ENCODE measurements at places on chromosomes 2 and 18.

DNA sequence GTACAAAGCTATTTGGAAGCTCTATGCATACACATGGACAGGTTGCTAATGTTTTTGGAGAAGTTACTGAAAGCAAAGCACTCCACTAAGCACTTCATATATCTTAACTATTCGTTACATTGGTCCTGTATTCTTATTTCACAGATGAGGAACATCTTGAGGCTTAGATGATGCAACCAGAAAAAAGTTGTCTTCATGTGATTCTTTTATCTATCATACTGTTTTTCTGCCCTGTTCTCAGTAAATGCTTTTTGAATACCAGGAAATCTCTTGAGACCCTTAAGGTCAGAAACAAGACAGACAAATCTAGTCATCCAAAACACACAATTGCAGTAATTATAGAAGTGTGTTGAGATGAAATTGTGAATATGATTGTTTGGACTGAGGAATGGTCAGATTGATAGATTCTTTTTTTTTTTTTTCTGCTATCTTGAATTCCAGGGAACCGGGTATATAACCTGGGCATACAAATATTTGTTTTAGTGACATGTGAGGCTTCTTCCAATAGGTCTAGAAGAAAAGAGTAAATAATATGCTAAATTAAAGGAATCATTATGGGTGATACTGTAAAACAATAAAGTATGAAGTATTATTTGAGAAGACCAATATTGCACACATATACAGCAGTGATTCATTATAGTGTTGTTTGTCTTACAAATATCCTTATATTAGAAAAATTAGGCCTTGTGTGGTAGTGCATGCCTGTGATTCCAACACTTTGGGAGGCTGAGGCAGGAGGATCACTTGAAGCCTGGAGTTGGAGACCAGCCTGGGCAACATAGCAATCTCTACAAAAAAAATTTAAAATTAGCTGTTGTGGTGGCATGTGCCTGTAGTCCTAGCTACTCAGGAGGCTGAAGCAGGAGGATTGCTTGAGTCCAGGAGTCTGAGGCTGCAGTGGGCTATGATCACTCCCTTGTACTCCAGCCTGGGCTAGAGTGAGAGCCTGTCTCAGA lies 33.7 kb downstream of the EHBP1 start:
- DNase-seq, result no peak

DNA sequence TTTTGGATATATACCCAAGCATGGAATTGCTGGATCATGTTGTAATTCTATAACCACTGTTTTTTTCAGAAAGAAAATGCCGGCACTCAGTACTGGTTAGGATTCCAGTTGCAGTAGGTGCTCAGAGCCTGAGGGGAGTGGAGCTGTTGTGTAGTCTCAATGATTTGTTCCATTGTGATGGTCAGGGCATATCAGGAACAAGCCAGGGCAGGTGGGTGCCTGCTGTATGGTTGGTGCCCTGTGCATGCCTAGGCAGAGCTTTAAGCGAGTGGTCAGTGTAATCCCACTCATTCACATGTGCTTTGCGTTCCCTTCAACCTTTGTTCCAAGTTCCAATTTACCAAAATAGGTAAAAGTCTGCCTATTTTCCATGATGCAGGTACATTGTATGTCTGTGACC lies 100.9 kb downstream of the FHOD3 start:
- no peak for DNase-seq

DNA sequence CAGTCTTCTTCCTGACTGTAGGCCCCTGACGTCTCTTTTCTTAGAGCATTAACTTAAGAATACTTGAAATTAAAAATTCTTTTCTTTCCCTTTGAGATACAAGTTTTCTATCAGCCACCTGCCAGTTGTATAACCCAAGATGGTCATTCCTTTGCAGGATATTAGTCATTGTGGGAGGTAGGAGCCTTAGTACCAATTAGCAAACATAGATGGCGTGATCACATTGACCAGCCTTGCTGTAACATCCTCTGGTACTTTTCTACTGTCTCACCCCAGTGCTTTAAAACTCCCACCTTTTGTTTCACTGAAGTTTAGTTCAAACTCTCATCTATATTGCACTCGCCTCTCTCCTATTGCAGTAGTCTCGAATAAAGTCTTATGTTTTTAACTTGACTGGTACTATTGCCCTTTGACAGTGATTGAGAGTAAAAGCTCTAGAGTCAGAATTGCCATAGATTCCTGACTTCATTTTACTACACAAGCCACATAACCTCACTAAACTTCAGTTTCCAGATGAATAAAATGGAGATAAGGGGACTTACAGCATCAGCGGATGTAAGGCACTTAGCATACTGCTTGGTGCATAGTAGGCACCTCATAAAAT lies 74.1 kb downstream of the VRK2 start:
- DNase-seq, result no peak

- DNase-seq, result no peak
Measured at GRCh38 chr2:36487947-36488346, 110.0 kb downstream of the FEZ2 start.

DNA sequence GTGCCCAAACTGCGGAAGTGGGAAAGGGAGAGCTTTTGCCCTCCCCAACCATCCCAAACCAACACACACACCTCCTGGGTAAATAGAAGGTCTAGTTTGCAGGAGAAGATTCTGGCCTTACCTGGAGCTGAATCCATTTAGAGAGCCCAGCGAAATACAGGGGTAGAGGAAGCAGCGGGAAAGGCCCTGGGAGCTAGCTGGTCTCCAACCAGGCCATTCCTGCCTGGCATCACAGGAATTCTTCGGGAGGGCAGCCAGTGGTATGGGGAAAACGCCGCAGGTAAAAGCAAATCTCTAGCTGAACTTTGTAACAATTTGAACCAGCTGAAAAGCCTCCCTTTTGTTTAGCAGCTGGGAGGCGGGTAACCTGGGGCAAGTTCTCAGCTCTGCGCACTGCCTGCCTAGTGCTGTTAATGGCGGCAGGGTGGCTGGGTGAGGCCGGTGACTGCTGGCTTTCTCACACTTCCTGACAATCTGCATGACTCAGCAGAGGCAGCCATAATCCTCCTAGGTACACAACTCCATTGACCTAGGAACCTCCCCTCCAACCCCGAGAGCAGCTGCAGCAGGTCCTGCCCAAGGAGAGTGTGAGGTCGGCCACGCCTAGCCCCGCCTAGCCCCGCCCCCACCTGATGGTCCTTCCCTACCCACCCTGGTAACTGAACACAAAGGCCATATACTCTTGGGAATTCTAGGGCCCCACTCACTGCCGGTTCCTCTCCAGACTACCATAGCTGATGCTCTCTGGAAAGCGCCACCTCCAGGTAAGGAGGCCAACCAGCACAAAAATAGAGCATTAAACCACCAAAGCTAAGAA lies 483.8 kb upstream of the REG3G start:
- DNase-seq, result no peak

GRCh38 chr2:233183869-233184418 lies 67.5 kb upstream of the ATG16L1 start:
- DNase-seq, result no peak

DNA sequence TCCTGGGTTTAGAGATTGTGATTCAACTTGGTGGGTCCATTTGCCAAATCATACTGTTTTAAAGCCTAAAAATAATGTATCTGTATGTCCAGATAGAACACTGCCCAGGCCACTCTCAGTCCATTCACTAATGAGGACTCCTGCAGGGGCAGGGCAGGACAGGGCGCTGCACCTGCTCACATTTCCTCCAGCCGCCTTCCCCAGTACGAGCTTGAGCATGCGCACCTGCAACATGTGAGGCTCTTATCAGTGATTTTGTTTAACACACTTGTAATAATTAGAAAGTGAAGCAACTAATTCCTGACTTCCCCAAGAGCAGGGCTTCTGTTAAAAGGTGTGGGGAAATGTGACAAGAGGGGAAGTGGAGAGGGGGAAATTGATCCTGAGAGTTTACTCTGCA lies 89.7 kb downstream of the AFF3 start:
- DNase-seq, result no peak

GRCh38 chr2:209534228-209534627 lies 110.4 kb downstream of the MAP2 start:
- DNase-seq, result no peak

- DNase-seq, result no peak
Measured at GRCh38 chr2:31997653-31998052, 13.2 kb downstream of the MEMO1 start.

DNA sequence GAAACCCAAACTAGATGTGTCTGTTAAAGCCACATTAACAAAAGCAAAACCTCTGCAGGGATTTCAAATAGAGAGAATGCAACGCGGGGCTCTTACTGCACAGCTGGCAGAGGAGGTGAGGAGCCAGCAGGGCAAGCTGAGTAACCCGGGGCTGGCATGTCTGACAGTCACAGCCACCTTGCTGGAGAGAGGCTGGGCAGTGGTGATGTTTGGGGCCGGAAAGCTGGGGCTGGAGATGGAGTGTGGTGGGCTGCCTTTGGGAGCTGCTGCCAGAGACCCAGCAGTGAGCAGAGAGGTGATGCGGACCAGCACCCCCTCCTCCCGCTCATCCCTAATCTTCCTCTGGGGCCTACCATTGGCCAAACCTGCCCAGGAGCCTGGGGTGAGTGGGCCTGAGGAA lies 204.5 kb upstream of the ARL4C start:
- DNase-seq, result no peak

GRCh38 chr2:31327505-31327904 lies 87.0 kb downstream of the XDH start:
- no peak for DNase-seq

- no peak for DNase-seq
Measured at GRCh38 chr2:127762846-127763245, 48.1 kb downstream of the WDR33 start.

- DNase-seq, result no peak
Measured at GRCh38 chr2:41932241-41933045, 115.4 kb upstream of the PKDCC start.

DNA sequence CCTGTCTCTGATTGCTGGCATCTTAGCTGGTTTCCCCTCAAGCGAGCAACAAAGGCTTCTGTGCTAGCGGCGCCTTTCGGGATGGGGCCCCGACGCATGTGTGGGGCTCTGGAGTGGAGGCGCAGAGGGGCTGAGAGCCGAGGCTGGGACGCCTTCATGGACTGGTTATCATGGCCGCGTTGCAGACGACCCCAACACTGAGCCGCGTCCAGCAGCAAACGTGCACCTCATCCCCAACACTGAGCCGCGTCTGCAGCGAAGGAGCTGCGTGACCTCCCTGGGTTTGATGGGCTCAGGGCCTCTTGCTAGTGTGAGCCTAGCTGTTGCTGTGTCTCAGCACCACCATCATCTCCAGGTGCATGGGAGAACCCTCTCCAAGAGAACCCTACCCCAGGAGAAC lies 123.7 kb upstream of the CTDP1 start:
- DNase-seq, result no peak

- no peak for DNase-seq
Measured at GRCh38 chr2:160289831-160290230, 89.8 kb upstream of the ITGB6 start.

DNA sequence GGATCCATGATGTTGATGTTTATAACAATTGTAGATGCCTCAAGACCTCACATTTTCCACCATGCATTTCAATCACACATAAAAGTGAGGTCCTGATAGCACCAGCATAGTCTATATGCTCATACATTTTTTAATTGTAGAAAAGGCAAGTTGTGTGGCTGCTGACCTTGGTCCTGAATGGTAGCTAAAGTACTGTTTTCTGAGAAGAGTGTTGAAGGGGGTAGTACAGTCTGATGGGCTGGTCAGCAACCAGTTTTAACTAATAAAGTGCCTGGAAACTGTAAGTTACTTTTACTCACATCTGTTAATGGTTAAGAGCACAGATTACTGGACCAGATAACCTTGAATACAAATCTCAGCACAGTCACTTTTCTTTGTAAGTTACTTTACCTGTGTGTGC lies 15.9 kb downstream of the ZNF638 start:
- DNase-seq, result no peak

DNA sequence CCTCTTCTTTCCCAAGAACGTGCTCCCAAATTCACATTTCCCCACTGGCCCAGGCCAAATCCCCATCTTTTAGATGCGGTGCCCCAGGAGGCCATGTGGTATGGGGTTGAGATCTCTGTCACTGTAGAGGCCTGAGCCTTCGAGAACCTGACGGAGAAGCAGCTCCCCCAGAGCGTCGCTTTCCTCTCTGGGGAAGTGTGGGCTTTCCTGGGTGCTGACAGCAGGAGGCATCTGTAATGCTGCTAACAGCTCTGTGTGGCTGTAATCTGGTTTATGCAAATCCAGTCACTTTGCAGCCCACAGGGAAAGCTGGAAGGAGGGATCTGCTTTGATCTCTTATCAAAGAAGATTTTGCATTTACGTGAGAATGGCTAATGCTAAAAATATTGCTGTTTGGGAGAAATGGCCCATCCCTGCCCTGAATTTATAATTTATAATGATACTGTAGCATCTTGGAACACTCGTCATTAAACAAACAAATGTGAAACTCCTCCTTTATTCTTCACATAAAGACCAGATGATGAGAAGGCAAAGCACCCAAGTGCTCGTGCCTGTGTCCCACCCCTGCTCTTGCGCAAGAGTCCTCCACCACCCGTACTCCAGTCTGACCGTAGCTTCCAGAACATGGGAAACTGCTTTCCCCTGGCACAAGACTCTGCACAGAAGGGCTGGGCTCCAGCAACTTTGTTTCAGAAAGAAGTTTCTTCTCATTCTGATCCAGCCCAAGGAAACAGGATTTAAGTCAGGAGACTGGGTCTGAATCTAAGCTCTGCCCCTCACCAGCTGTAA lies 109.9 kb upstream of the EPC2 start:
- no peak for DNase-seq

DNA sequence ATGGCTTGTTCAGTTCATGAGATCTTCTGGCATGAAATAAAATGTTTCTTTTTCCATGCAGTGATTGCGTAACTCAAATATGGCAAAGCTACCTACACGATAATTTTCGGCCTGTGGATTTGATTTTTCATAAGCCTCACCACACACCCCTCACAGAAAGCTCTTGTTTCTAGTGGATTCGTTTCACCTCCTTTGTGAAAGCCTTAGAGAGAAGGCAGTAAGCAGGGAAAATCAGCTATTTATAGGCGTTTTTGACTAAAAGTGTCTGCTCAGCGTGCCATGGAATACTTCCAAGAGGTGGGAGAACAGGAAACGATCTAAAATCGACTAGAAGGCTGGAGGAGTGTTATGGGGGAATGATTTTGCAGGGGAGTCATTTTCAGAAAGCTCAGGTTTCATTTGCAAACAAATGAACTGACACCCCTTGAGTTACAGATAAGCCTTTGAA lies 417.9 kb downstream of the TGIF1 start:
- DNase-seq, result no peak

- DNase-seq, result no peak
Measured at GRCh38 chr2:112159454-112159921, 21.3 kb downstream of the FBLN7 start.

GRCh38 chr18:55018602-55019001 lies 59.3 kb upstream of the CCDC68 start:
- DNase-seq, result no peak

DNA sequence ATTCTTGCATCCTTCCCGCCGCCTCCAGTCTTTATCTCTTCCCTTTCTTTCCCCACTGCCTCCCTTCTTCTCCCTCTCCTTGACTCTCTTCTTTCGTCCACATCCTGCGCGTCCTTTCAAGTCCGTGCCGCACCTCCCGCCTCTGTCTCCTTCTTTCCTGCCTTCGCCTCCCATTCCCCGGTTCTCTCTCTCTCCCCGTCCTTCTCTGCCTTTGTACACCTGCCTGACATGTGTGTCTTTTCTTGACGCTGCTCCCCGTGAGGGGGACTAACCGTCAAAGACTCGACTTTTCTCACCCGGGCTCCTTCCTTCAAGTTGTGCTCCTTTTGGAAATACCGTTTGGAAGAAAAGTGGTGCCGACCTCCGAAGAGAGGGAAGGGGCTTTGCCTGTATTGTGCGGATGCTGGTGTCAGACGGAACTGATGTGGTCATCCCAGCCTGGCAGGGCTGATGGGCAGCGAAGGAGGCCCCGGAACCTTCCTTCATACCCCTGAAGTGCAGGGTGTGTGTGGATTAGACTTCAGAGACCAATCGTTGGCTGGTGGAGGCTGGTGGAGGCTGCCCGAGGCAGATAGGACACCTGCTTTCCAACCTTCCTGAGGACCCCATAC lies 879 bp downstream of the TMEM178A start:
- DNase-seq, result no peak

Data from central memory CD4-positive, alpha-beta T cell (primary cell).